Activated T-helper 1 cell treated with Interleukin-2 at 50 U/mL for 16 hours (primary cell): ENCODE measurements at places on chromosomes 12 and 14.

- no peak for DNase-seq
Observed at GRCh38 chr14:24806061-24806678, 172.2 kb upstream of the GZMB start.

GRCh38 chr12:125148316-125148715 is 83.1 kb downstream of the AACS start:
- DNase-seq = no peak

- no peak for DNase-seq
Observed at GRCh38 chr12:90280564-90281058, 572.0 kb upstream of the ATP2B1 start.

GRCh38 chr12:104975587-104976343 is 10.4 kb upstream of the NOPCHAP1 start:
- no peak for DNase-seq

DNA sequence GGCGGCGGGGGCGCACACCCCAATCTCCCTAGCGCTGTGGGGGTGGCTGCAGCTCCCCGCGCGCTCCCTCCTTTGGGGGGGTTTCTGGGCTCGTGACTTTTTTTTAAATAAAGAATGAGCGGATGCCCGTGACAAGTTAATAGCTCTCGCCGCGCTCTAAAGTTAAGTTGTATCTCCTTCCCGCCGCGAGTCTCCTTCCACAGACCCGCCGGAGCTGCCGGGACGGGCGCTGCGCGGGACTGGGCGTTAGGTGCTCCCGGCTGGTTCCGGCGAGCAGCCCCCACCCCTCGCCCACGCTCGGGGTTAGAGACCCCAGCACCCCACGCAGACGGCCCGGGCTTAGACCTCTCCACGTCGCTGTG is 82.6 kb upstream of the HMGA2 start:
- no peak for DNase-seq

DNA sequence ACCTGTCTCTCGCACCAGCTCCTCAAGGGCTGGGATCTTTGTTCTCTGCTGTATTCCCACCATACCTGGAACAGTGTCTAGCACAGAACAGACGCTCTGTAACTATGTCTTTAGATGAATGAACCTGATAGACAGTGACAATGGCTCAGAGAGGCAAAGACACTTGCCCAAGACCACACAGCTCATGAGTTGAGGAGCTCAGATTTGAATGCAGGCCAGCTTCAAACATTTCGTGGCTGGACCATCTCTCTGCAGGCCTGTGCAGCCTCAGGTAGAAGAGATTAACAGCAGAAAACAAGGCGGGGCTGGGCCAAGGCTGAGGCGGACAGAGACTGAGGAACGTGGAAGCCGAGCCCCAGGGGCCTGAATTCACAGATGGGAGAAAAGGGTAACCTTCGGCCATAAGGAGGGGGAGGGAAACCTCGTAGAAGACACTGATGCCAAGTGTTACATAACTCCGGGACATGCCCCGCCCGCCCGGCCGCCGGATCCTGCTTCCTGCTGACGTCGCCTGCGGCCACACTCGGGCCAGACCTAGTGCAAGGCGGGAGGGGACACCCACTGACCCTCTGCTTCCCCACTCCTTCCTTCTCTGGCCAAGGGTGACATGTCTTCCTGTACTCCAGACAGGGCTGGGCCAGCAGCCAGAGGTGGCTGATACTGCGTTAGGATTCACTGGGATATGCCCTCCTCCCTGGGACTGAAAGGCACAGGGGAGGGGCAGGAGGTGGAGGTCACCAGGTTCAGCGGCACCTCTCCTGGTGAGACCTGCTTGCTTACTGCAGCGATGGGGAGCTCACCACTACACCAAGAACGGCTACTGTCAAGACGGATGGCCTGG is 86.8 kb downstream of the RFLNA start:
- no peak for DNase-seq

GRCh38 chr12:6957151-6957701 is 6.1 kb downstream of the PTPN6 start:
- no peak for DNase-seq

DNA sequence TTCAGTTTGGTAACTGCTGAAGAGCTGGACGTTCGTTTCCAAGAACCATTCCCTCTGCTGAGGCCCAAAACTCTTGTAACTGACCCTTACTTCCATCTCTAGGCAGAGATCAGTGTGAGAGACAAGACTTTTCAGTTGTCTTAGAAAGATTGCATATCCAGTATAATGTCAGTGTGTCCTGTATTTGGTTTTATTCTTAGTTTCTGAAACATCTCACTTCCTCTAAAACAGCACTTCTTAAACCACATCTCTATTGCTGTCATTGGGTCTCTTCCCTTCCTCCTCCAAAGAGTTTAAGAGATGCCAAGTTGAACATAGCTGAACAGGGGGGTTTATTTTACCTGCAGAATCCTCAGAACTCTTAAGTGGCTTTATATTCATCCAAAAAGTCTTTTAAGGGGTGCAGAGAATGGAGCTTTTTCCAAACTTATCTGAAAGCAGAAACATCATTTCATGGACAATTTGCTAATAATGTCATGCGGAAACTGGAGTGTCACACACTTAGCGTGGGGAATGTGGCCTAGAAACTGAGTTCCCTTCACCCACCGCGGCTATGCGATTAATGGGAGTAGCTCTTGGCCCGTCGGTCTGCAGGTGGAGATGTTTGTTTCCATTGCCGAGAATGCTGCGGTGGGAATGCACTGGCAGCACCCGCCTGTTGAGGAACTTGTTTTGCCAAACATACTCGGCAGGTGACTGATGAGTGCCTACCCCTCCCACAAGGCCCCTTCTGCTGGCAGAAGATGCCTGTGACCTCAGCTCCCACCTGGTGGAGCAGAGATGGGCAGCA is 148.2 kb downstream of the ADGRD1 start:
- no peak for DNase-seq
